ENCODE measurements at places on chromosomes 12 and 14.
A peak's percentile ranks its signal among the peaks of the same experiment; 100 is the strongest.

DNA sequence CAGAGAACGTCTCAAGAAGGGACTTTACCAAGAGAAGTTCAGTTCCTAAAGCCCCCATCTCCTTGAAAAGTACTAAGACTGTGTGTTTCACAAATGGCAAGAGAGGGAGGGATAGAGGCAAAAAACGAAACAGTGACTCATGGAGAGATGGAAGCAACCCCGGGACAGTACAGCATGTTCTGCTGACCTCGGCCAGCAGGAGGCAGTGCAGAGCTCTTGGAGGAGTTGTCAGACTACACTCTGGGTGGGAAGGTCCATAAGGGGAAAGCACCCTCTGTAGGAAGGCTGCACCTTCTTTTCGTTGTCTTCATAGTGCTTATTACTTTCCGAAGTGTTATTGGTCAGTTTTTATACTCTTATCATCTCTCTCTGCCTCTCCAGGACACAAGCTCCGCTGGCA lies 525.2 kb upstream of the CCDC196 start:
- DNase-seq = peak; percentile 6

GRCh38 chr14:72906879-72907278 lies 13.0 kb upstream of the DPF3 start:
- no peak for DNase-seq

DNA sequence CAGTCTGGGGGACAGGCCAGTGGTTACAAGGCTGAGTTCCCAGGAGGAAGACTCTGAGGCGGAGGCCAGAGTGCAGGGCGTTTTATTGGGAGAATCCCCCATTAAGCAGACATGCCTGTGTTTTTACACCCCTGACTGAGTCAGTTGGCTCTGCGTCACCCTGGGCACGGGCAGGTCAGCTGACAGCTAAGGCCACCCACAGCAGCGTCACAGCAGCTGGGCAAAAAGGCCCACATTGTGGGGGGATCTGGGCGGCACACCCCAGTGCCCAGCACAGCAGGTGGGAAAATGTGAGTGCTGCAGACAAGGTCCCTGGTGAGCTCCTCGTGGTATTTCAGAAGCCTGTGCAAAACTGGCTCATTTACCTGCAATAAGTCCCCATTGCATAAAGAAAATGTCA lies 184.7 kb downstream of the AACS start:
- DNase-seq = no peak

DNA sequence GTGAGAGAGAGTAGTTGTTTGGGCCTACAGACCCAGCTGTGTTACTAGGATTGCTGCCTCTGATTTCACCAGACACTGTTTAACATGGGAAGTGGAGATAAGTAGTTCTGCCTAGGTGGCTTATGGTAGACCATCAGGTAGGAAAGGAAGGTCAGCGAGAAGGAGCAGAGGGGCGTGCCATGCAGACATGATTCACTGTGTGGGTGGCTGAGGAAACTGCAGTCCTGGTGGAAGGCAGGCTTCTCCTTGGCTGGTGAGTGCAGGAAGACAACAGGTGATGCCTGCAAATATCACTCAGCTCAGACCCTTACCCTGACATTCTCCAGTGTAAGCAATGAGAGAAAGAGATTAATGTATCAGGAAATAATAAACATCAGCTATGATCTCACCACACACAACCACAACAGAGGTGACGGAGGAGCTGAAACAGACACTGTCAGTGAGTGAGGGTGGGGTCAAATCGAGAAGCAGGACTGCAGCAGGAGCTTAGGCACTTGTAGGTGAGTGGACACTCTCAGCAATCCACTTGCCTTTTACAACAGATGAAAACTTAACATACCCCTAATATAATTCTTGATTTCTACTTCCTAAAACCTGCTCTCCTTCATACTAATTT lies 2.1 kb upstream of the PRR4 start:
- no peak for DNase-seq

GRCh38 chr12:96081596-96081995 lies 46.2 kb upstream of the LTA4H start:
- no peak for DNase-seq

GRCh38 chr12:20460956-20461355 lies 92.6 kb downstream of the PDE3A start:
- no peak for DNase-seq

GRCh38 chr12:128592220-128592744 lies 231.5 kb downstream of the SLC15A4 start:
- DNase-seq = no peak

DNA sequence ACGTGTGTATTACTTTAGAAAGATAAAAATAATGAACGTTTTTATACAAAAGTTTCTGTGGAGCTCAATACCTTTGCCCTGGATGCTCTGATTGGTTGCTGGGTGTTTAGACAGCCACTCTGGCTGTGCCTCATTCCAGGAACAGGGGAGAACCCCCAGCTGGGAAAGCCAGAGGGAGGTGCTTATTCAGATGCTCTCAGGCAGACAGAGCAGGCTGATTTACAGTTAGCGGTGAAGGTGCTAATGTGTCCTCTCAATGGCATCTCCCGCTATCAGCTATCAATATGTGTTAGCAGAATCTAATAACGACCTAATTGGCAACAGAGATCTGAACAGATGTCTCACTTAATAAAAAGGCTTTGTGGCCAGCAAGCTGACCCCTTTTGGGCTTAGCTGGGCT lies 402.3 kb downstream of the NUAK1 start:
- DNase-seq = no peak

DNA sequence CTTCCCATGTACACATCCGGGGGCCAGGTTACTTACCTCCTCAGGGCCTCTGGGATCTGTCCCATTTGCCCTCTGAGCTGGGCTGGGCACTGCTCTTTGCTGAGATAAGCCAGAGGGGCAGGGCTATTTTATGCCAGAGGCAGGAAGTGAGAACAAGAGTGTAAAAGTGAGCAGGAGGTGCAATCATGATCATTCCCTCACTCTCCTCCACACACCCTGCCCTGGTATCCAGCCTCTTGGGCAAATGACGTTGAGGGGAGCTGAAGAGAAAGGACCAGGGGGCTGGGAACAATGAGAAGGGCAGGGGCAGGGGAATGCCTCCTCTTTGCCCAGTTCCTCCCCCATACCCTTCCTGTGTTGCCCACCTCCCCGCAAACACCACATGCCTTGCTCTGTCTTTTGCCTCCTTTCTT lies 4.2 kb downstream of the LPAR5 start:
- DNase-seq = no peak

- no peak for DNase-seq
Measured at GRCh38 chr14:62468946-62469345, 576.3 kb downstream of the KCNH5 start.

GRCh38 chr14:67360470-67361206 lies 510 bp downstream of the EIF2S1 start:
- DNase-seq = no peak

GRCh38 chr12:124658806-124659402 lies 91.5 kb upstream of the NCOR2 start:
- DNase-seq = no peak

GRCh38 chr12:66653796-66654195 lies 25.1 kb downstream of the GRIP1 start:
- DNase-seq = no peak

GRCh38 chr14:42429401-42429800 lies 822.7 kb downstream of the LRFN5 start:
- no peak for DNase-seq

GRCh38 chr12:39392154-39392925 lies 50.6 kb downstream of the KIF21A start:
- no peak for DNase-seq

GRCh38 chr14:82094829-82095345 lies 561.2 kb upstream of the SEL1L start:
- no peak for DNase-seq

GRCh38 chr12:1791104-1791841 lies 29.1 kb upstream of the LRTM2 start:
- DNase-seq = peak; percentile 63

DNA sequence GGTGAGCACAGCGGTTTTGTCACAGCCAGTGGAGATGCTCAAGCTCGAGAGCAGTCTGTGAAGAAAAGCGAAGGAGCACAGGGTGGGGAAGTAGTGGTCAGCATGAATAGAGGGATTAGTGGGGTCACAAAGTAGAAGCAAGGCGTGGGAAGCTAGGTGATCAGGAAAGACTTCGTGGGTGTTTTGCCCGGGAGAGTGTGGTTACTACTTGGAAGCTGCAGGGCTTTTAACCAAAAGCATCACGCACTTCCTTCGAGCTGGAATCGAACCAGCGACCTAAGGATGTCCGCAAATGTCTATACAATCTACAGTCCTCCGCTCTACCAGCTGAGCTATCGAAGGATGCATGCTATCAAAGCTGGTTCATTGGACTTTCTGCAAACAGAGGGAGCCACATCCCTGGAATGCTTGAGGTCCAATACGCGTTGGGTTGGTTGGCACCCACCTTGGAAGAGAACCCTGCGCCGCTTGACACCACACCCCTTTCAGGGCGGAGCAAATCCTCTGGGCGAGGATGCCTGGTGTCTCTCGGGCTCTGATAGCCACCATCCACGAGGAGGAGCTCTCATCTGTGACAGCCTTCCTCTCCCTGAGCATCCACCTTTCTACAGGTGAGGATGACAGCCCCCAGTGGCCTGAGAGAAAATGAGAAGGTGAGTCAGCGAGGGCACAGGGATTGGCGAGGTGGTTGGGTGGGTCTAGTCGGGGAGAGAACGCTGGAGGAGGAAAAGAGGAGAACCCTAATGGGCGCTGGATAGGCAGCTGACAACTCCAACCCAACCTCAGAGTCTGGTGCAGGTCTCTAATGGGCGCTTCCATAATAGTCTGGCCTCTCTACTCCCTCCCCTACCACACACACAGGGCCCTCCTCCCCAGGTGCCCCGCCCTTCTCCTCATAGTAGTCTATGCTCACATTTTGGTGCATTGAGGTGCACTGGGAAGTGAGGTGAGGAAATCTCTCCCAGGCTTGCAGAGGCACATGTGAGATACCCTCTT lies 16.0 kb upstream of the OR6S1 start:
- peak; percentile 34 for DNase-seq

DNA sequence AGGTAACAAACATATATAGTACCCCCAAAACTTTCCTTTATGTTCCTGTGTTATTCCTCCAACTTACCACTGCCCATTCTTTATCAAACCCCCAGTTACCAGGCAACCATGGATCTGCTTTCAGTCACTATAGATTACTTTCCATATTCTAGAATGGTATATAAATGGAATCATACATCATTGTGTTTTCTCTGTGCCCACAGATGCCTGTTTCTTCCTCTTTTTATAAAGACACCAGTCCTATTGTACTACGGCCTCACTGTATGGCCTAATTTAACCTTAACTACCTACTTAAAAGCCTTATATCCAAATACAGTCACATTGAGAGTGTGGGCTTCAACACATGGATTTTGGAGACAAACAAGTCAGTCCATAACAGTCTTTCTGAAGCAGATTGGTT lies 2.6 kb downstream of the TAS2R14 start:
- no peak for DNase-seq

DNA sequence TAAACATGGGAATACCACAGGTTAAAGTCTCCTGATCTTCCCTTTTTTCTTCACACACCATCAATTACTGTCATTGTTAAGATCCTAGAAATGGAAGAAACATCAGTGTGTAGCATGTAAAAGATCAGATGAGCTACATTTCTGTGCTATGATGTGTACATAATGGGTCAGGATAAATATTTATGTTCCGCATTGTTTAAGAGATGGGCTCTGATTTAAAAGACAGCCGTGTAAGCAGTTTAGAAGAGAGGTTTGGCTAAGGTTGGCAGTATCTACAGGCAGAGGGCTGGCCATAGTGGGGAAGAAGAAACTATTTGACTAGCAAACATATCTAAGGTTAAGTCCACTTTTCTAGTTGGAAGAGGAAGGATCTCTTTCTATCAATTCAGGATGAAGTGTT lies 49.4 kb downstream of the LRRC9 start:
- DNase-seq = no peak

- DNase-seq = no peak
Measured at GRCh38 chr12:91523831-91524230, 341.2 kb upstream of the DCN start.

DNA sequence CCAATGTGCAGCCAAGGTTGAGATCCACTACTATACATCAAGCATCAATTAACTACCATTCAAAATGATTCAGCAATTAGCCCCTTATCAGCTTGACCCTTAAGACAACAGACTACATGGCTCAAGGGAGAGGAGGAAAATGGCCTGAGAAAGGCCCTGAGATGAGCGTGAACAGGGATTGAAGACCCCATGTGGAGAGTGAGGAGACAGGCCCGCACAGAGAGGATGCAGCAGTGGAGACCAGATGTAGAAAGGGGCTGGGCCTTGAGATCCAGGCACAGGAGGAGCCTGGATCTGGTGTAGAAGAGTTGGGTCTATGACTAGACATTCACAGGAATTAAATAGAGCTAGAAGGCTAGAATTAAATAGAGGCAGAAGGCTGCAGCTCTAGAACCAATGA lies 229.1 kb downstream of the MON2 start:
- DNase-seq = no peak

- no peak for DNase-seq
Measured at GRCh38 chr12:111430433-111431353, 25.0 kb downstream of the SH2B3 start.

DNA sequence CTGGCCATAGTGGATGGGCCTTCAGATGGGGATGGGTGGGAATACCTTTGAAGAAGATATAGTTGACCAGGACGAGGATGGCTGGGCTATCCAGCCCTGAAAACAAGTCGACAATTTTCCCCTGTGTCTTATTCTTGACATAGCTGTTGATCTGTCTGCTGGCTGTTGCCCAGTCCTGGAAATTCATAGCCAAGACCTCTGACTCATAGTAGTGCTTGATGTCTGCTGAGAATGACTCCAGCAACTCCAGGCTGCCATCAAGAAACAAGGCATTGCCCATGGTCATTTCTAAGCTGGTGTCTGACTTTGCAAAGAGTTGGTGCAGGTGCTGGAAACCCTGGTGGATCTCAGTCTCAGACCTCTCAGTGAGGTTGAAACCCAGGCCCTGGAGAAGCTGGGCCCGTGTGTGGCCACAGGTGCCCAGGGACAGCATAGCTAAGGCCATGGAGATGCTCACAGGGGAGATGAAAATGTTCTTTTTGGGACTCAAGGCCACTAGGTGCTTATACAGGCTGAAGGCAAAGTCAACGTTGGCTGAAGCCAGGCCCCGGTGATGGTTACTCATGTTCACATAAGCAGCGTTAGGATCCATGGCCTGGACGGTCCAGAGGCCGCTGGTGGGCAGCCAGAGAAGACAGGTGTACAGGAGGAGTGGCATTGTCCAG lies 9.0 kb downstream of the SERPINA6 start:
- DNase-seq = no peak

DNA sequence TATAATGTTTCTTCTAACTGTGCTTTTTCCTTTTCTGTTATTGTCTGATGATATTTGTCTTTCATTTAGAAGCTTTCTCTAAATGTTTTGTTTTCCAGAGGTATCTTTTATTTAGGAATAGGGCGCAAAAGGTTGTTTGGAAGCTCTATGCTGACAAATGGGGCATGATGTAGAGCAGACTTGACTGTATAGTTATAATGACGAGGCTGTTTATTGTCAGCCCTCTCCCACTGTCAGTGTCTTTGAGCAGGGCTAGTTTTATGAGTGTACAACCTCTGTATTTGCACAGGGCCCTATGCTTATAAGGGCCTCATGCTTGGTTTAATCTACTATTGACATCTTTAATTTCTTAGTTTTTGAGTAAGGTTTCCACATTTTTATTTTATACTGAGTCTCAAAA lies 158.9 kb downstream of the CCDC91 start:
- no peak for DNase-seq
